ENCODE measurements at places on chromosomes 11 and 22.

GRCh38 chr11:44065161-44065661 is 859 bp upstream of the ACCS start:
- peak; percentile 19 for DNase-seq

GRCh38 chr11:120985718-120986569 is 38.0 kb upstream of the TBCEL start:
- DNase-seq: no peak

- DNase-seq: no peak
Observed at GRCh38 chr22:30774566-30774965, 79.9 kb downstream of the OSBP2 start.

DNA sequence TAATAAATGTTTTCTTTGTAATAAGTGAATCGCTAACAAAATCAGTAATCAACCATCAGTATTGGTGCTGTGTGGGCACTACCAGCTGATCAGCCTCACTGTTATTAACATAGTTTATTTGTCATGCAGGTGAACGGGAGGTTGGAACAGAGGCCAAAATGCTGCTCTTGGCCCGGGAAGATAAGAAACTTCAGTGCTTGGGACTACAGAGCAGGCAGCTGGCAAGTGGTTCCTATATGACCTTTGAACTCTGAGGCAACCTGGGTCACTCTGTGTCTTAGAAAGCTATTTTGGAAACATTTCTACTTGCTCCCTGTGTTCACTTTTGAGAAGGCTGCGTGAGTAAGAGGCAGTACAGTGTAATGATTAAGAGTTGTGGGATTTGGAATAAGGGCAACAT is 36.5 kb upstream of the DNAJB13 start:
- no peak for DNase-seq

DNA sequence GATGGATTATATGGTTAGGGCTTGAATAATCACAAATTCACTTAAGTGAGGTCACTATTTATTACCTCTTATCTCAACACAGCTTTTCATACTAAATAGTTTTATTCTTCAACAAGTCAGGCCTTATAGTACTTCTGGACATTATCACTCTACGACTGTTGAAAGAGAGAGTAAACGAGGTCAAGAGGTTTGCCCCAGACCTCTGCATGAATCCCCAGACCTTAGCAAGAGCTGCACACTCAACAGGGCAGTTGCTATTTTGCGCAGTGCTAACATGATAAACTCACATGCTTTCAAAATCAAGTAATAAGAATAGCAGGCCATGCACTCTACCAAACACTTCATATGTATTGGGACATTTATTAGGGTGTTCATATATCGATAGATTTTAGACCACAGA is 60.5 kb downstream of the DDI1 start:
- DNase-seq: no peak

DNA sequence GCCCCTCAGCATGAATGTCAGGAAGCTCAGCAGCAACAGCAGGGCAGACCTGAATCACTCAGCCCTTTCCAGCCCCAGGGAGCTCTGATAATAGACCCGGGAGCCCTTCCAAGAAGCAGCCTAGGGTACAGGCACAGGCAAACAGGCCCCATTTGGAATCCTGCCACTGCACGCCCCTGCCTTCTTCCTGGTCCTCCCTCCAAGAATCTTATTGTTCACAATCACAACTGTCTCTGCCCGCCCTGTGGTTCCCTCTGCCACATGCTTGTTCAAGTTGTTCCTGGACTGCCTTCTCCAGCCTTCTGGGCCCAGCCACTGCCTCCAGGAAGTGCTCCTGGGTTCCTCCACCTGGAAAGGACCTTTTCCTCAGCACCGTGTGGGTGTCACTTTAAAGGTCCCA is 54.6 kb downstream of the LRRC32 start:
- no peak for DNase-seq

DNA sequence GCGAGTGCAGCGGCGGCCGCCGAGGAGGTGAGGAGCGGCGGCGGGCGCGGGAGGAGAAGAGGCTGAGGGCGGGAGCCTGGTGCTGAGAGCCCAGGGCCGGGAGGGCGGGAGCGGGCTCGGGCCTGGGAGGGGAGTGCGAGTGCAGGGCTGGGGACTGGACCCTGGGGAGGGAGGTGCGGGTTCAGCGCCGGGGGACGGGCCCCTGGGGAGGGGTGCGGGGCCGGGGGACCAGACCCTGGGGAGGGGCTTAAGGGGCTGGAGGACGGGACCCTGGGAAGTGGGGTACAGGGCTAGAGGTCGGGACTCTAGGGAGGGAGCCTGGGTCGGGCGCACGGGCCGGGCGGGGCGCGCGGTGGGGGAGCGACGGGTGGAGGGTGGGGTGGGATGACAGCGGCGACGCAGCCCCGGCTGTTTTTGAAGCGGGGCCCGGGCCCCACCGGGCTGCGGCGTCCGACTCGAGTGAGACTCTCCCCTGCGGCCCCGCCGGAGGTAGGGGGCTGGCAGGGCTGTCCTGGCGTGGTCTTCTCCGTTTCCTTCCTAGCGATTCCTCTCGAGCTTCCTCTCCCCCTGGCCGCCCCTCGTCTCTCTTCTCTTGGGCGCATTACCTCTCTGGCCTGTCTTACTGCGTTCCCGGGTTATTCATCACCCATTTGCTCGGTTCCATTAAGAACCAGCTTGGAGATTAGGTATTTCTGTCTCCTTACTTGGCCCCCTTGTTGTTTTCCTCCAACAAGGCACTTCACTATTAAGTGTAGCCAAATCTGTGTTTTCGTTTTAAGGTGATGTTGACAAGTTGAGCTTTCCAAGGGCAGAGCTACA is 754 bp downstream of the NUP50 start:
- DNase-seq: no peak

DNA sequence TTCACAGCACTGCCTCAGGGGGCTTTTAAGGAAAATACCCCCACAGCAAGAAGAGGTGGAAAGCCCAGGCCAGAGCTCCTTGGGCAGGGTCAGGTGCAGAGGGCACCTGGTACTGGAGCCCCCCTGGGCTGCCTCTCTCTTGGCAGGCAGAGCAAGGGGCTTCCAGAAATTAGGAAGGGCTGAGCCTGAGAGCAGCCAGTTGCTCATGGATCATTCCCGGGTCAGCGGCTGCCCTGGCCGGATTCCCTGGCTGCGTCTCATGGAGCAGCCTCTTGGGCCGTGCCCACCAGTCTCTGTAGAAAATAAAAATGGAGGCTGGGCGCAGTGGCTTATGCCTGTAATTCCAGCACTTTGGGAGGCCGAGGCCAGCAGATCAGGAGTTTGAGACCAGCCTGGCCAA is 10.3 kb upstream of the OMP start:
- DNase-seq: no peak

- DNase-seq: no peak
Observed at GRCh38 chr11:17653611-17654010, 65.8 kb upstream of the MYOD1 start.
